Stimulated activated CD4-positive, alpha-beta T cell treated with anti-CD3 and anti-CD28 coated beads, Interleukin-2, amount 100 ng/mL, for 4 hours (primary cell): ENCODE measurements at places on chromosomes 3 and 15.

DNA sequence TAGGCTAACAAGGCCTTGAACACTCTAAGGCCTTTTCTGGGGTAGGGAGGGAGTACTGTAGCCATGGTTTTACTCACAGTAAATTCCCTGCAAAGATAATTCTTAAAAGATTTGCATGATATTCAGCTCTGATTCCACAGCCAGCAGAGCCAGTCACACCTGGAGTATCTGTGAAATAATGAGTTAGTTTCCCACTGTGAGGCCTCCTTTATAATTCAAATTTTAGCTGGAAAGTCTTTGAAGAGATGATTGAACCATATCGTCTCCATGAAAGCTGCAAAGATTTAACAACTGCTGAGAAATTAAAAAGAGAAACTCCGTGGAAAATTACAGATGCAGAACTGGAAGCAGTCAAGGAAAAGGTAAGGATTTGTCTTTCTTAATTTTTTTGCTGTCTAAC, 32.3 kb upstream of the DUT start:
- no peak for DNase-seq

DNA sequence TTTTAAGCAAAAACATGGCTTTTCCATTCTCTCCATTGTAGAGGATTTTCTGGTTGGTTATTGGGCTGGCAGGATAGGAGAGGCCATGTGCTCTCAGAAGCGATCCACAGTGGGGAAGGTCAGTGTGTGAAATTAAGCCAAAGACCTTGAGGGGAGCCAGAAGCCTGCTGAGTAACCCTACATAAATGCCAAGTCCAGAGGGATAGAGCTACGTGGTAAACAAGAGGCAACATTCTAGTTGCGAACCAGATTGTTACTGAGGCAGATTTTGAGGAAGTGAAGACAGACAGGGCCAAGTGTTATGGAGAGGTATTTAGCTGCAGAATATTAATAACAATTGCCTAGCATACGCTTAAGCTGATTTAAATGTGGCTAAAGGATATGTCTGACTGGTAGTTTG, 592.8 kb upstream of the GBE1 start:
- no peak for DNase-seq

- no peak for DNase-seq
Observed at GRCh38 chr3:195558602-195559001, 15.5 kb upstream of the PPP1R2 start.

- peak; percentile 71 for DNase-seq
Observed at GRCh38 chr3:189132231-189132671, 39.5 kb upstream of the TPRG1 start.

DNA sequence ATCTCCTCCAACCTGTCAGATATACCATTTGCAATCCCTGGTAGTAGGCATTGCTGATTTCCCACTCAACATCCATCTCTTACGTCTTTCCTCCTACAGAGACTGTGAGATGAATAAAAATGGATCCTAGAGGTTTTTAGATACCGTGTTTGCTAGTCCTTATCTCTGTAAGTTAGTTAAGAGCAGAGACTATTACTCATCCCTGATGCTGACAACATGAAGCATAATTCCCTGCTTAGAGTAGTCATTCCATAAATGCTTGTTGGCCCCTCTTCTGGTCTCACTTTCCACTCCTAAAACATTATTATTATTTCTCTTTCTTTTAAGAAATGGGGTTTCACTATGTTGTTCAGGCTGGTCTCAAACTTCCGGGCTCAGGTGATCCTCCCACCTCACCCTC, 136.2 kb downstream of the RTP4 start:
- no peak for DNase-seq

DNA sequence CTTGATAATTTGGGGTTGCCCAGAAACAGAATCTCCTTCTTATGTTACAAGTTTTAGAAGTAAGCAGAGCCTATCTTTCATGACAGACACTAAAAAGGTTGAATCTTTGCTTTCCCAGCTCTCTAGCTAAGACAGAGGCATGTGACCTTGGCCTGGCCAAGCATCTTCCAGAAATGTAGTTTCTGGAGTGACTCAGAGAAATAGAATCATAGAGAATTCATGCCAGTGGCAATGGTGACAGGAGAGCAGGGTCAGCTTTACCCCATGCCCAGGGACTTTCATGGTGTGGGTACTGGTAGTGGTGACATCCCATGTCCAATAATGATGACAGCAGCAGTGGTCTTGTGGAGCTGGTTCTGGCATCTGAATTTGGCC, 4.0 kb upstream of the PARP6 start:
- DNase-seq: no peak

DNA sequence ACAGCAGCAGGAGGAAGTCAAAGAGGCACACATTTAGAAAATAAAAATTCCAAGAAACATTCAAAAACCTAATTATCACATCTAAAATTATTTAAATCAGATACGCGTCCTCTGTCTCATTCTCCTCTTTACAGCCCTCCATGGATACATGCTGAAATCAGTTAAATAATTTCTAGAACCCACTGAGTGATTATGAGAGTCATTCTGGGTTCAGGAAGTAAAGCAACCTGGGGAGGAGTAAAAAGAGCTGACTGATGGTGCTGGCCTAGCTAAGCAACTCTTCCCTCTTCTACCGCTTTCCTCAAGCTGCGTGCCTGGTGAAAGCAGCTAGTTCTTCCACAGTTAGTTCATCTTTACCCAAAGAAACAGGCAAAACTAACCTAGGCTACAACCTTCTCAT, 48.7 kb downstream of the RAF1 start:
- DNase-seq: no peak

- DNase-seq: no peak
Observed at GRCh38 chr15:62770752-62771151, 271.8 kb upstream of the TPM1 start.

DNA sequence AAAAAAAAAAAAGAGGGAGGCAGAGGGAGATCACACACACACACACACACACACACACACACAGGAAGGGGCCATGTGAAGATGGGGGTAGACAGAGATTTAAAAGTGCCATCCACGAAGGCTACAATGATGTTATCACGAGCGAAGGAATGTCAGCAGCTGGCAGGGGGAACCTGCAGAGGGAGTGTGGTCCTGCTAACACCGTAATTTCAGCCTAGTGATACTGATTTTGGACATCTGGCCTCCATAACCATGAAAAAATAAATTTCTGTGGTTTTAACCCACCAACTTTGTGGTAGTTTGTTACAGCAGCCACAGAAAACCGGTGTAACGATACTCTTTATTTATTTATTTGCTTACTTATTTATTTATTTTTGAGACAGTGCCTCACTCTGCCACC, 76.0 kb downstream of the TMCO5A start:
- no peak for DNase-seq

- no peak for DNase-seq
Observed at GRCh38 chr3:171257251-171258203, 202.7 kb downstream of the TNIK start.

- no peak for DNase-seq
Observed at GRCh38 chr3:73136941-73137340, 75.5 kb downstream of the EBLN2 start.

GRCh38 chr15:83209333-83209732, 1.7 kb upstream of the HDGFL3 start:
- DNase-seq: no peak

GRCh38 chr3:147333098-147333497, 73.2 kb downstream of the ZIC4 start:
- DNase-seq: no peak

DNA sequence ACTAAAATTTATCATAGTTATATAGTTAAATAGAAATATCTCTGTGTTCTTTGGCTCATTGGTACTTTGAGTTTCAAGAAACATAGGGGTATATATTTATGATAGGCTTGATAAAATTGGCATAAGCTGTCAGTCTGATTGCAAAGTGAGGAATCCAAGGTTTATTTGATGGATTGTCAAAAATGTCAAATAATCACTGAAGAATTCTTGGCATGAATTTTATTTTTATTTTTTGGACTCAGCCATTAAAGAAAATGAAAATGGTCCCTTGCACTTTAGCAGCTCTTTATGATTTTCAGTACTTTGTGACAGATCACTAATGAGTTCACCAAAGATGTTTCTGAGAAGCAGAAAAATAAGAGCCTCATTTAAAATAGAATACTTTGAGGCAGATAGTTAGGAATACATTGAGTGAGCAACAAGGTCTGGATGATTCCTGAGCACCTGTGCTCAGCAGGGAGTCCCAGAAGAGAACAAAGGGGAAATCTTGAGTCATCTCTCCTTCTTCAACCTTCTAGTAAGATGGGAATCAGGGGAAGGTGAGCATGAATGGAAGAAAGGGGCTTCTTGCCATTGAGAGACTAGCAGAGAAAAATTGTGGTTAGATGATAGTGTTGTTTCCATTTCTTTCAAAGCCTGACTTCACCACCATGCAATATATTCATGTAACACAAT, 85.3 kb upstream of the VEPH1 start:
- DNase-seq: no peak

GRCh38 chr3:129415830-129416229, 12.6 kb downstream of the EFCAB12 start:
- no peak for DNase-seq

DNA sequence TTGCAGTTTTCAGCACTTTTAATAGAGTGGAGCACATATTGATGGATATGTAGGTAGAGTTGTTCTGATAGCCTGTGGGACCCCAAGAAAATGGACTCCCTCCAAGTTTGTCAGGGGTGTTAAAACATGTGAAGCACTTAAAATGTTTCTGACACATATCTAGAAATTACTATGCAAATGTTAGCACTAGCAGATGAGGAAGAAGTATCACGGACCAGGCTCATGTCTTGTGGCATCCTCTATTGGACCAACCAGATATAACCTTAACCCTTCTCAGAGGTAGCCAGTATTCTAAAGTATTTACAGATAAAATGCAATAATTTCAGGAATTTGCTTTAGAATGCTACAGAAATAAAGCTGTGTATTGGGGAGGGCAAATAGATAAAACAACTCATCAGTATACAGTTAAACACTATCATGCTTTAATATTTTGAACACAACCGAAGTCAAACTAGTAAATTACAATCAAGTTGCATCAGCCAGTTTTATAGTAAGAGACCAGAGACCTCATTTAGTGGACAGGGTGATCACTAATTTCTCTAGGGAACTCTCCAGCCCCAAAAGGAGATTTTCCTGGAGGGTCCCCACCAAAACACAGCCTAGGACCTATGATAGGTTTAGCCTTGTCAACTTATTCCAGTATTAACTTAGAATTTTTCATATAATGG, 57.2 kb upstream of the FBN1 start:
- no peak for DNase-seq

DNA sequence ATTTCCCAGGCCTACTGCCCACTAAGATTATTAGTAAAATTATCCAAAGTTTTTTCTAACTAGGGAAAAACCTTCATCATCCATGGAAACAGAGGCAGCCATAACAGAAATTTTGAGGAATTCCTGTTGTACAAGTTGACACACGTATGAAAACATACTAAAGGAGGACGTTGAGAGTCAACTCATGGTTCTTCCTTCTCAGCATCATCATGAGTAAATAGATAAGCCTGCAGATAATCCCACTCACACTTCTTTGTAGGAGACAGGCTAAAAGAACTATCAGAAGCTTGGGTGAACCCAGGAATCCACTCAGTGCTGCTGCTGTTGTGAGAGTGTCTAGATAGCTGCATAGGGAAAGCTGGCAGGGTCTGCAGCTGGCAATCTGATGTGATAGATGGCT, 694.8 kb upstream of the NR2F2 start:
- DNase-seq: no peak
